IMR-90 (cell line): ENCODE measurements at places on chromosomes 6 and 20. TPM values are rescaled to one million over a fixed set of nuclear protein-coding genes. Genes with fewer than 3 reads are reported as not detected.

MTFR2 gene
- total RNA-seq: 0.72 and 1.9 TPM in 2 replicates

DNA sequence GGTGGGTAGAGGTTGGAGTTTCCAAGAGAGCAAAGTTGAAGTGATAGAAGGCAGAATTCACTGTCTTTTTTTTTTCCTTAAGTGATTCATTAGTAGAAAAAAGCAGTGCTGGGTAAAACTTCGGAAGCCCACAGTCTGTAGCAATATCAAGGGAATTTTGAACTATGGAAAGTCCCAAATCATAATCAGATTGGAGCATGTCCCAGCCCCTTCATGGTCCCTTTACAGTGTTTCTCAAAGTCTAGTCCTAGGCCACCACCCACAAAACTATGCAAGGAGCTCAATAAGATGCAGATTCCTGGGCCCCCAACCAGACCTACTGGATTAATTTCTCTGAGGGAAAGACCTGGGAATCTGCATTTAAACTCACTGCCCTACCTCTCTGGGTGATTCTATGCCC is 22.6 kb downstream of the NEDD9 start:
- peak; percentile 76 for DNase-seq
- peaks cover 24% of the 10 kb centered on the region for H3K4me1 ChIP-seq
- H3K4me3 ChIP-seq: no peak overlapping the region
- H3K27me3 ChIP-seq: no peaks in the 10 kb centered on the region
- H3K36me3 ChIP-seq: peaks cover 3% of the 10 kb centered on the region; the same call in 1 of the 2 replicates
- no peak overlapping the region for H3K27ac ChIP-seq

DNA sequence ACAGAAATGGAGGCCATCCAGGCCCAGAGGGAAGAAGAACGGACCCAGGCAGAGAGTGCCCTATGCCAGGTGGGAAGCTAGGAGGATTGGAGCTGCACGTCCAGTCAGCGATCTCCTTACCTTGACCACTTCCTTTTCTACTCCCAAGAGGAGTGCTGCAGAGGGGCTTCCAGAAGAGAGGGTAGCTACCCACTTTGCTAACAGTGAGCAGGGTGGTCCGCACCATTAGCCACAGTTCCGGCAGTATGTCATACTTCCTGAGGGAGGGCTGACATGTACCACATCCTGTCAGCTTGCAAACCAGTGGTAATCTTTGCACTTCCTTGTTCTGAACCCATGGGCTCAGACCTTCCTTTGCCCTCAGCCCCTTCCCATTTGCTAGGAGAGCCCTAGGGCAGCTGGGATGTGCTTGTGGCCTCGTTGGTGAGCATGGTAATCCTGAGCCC is 35.4 kb downstream of the CEP250 start:
- no peaks in the 10 kb centered on the region for H3K4me1 ChIP-seq
- H3K27ac ChIP-seq: no peak overlapping the region
- H3K36me3 ChIP-seq: peaks cover 52% of the 10 kb centered on the region
- no peak for DNase-seq
- no peak overlapping the region for H3K4me3 ChIP-seq

DNA sequence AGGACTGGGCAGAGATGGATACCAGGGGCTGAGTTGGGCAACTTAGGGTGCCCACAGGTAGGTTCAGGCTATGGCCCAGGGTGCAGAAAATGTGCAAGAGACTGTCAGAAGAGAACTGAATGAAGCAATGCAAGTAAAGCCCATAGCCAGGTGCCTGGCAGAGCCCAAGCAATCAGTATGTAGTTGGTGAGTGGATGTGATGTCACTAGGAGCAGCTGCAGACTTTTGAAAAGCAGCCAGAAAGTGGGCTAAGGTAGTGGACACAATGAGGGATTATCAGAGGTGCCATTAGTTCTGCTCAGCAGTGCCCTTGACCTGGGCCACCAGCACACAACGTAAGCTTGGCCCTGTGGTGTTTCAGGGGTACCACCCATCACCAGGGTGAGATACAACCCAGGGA is 135.3 kb downstream of the SOBP start:
- no peak for DNase-seq
- H3K27ac ChIP-seq: no peak overlapping the region
- no peaks in the 10 kb centered on the region for H3K27me3 ChIP-seq
- no peaks in the 10 kb centered on the region for H3K36me3 ChIP-seq
- H3K4me3 ChIP-seq: no peak overlapping the region

SYCP2L gene
- not detected in 2 replicates for total RNA-seq

GINS1 gene
- 6.6 and 12.2 TPM in 2 replicates for total RNA-seq

GRCh38 chr6:132604635-132605152 is 15.2 kb upstream of the TAAR5 start:
- H3K4me1 ChIP-seq: no peaks in the 10 kb centered on the region
- no peak overlapping the region for H3K27ac ChIP-seq
- H3K36me3 ChIP-seq: no peaks in the 10 kb centered on the region
- H3K27me3 ChIP-seq: peaks cover 19% of the 10 kb centered on the region

GCNT2 gene
- total RNA-seq: 0.83 and 0.90 TPM in 2 replicates

DNA sequence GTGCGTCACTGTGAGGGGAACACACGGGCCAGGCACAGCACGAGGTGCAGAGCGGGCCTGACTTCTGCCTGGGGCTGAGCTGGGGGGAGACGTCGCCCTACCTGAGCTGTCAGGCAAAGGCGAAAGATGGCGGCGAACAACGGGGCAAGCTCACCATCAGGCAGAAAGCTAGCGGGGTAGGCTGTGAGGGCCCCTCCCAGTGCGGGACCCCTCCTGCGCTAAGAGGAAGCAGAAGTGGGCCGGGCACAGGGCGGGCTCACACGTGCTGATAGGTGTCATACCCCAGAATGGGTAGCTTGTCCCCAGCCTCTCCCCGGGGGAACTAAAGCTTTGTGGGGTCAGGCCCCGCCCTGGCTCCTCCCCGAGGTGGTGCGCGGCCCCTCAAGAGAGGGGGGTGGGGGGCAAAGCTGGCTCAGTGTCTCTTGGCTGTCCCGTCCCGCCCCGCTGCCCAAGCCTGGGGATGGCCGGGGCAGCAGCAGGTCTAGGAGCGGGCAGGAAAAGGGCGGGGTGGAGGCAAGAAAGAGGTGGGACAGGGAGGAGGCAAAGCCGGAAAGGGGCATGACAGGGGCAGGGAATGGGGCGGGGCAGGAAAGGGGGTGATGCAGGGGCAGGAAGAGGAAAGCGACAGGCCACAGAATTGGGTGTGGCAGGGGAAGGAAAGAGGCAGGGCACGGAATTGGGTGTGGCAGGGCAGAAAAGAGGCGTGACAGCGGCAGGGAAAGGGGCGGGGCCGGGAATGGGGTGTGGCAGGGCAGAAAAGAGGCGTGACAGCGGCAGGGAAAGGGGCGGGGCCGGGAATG is 14.7 kb downstream of the UCKL1 start:
- H3K36me3 ChIP-seq: peaks cover 56% of the 10 kb centered on the region
- H3K4me3 ChIP-seq: no peak overlapping the region
- H3K27me3 ChIP-seq: no peaks in the 10 kb centered on the region
- DNase-seq: no peak

DNA sequence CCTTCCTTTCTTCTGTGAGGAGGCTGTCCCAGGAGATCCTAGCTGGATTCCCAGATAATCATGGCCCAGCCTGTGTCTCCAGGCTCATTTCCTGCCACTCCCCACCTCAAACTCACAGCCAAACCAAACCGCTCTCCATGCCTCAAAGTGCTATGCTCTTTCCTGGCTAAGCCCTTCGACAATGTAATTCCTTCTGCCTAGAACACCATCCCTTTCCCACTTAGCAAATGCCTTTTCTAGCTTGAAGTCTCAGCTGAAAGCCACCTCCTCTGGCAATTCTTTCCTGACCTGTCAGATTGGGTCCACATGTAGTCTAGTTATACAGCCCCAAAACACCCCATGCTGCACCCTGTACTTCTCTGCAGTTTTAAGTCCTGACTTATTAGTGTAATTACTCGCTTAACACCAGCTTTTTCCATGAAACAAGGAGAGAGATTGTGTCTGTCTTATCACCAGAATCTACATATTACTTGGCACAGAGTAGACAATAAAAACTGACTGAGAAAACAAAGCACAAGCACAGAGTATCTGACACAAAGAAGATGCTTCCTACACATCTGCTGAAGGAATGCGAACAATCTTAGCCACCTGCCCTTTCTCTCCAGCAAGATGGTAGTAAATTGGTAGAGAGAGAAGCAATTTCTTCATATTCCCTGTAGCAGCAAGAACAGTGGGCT is 5.4 kb downstream of the TRIM26 start:
- H3K27ac ChIP-seq: peak overlapping the region; percentile 22; the same call in 1 of the 2 replicates
- DNase-seq: no peak
- no peaks in the 10 kb centered on the region for H3K27me3 ChIP-seq
- peaks cover 12% of the 10 kb centered on the region for H3K4me1 ChIP-seq
- 0 out of 2 replicates have a peak, but pooled peaks cover 2% of the 10 kb centered on the region for H3K36me3 ChIP-seq

DNA sequence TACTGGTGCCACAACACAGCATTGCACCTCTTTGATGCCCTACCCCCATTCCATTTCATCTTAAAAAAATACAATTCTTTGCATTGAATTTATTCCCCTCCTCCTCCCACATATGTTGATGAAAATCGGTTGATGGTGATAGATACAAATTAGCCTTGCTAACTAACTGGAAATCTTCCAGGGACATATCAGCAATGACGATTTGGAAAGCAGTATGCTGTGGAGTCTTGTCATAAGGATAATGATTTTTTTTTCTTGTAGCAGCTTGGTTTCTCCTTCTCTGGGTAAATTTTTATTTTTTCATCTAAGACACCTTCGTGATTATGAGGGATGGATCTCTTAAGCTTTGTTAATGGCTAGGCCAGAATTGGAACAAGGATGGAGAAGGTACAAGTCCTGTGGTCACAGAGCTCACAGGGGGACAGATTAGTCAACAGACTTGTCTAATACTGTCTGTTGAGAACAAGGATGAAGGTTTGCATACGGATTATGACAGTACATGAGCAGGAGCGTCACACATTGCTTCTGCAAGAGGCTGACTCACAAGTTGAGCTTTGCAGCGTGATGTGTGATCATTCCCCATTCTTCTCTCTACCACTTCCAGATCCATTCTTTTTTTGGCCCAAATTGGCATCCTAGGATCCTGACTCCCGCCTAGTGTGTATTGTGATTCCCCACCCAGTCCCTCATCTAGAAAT is 233.1 kb upstream of the FERMT1 start:
- no peak for DNase-seq
- no peak overlapping the region for H3K27ac ChIP-seq
- H3K4me1 ChIP-seq: no peaks in the 10 kb centered on the region
- no peak overlapping the region for H3K4me3 ChIP-seq
- no peaks in the 10 kb centered on the region for H3K27me3 ChIP-seq

F13A1 gene
- not detected in 2 replicates for total RNA-seq

DNA sequence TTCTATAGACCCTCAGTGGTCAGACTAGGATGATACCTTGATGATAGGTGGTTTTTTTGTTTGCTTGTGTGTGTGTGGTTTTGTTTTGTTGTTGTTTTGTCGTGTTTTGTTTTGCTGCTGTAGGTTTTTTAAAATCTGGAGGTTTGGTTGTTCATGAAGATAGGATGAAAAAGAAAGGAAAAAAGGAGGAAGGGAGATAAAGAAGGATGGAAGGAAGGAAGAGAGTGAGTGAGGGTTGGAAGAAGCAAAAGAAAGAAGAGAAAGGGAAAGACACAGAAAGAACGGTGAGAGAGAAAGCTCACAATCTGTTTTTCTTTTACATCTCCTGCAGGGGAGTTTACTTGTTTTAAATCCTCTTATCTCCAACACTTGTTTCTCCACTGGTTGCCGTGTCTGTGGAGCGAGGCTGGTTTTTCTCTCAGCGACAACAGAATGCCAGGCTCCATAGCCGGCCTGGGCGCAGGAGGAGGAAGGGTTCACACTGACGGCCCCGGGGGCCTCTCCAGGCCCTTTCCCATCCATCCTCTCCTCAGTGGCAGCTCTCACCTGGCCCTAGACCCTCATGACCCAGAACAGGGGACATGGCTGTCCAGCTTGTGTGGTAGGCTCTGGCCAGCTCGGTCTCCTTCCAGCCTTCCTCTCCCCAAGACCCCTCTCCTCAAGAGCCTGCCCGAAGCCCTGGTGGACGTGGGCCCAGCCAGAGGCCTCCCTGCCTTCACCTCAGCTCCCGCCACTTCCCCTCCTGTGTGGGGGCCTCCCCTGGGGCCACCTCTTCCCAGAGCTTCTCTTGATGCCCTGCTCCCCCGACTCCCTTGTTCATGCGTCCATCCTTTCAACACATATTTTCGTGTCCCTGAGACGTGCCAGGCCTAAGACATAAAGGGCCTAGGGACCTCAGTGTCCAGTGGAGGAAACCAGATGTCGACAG is 168.4 kb downstream of the VEGFA start:
- peaks cover 10% of the 10 kb centered on the region for H3K4me1 ChIP-seq
- H3K27ac ChIP-seq: no peak overlapping the region
- no peaks in the 10 kb centered on the region for H3K36me3 ChIP-seq

- H3K27me3 ChIP-seq: no peaks in the 10 kb centered on the region
- H3K36me3 ChIP-seq: peaks cover 27% of the 10 kb centered on the region
- peaks cover 19% of the 10 kb centered on the region for H3K4me1 ChIP-seq
- H3K4me3 ChIP-seq: no peak overlapping the region
- DNase-seq: no peak
Observed at GRCh38 chr20:41181567-41181966, 44.2 kb downstream of the PLCG1 start.

BMP5 gene
- total RNA-seq: under 0.01 TPM in 2 replicates

- no peak for DNase-seq
- no peak overlapping the region for H3K27ac ChIP-seq
- no peaks in the 10 kb centered on the region for H3K4me1 ChIP-seq
- no peak overlapping the region for H3K4me3 ChIP-seq
- no peaks in the 10 kb centered on the region for H3K36me3 ChIP-seq
Observed at GRCh38 chr6:98747273-98747672, 87.1 kb upstream of the POU3F2 start.

DNA sequence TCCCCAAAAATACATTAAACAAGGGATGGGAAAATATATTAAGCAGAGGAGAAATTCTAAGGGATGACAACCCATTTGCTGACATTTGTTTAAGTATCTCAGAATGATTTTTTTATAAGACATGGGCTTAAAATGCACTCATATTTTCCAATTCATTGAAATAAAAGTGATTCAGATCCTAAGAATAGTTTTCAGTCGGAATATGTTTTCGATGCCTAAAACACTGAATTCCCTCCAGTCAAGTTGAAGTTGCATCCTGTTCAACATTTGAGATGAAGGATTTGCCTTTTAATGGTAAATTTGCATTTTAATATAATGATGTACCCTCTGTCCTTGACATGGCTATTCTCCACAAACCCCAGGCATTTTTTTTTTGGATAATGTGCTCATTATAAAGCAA is 79.3 kb downstream of the PTCHD4 start:
- no peak for DNase-seq
- no peak overlapping the region for H3K27ac ChIP-seq
- no peaks in the 10 kb centered on the region for H3K27me3 ChIP-seq
- no peak overlapping the region for H3K4me3 ChIP-seq
- no peaks in the 10 kb centered on the region for H3K36me3 ChIP-seq

GPSM3 gene
- 3.0 and 3.9 TPM in 2 replicates for total RNA-seq

- no peak for DNase-seq
- H3K36me3 ChIP-seq: no peaks in the 10 kb centered on the region
- no peaks in the 10 kb centered on the region for H3K27me3 ChIP-seq
- no peaks in the 10 kb centered on the region for H3K4me1 ChIP-seq
- H3K27ac ChIP-seq: no peak overlapping the region
- peak overlapping the region; percentile 27; the same call in 1 of the 2 replicates for H3K4me3 ChIP-seq
Observed at GRCh38 chr6:77474286-77474956, 11.1 kb upstream of the HTR1B start.

DNA sequence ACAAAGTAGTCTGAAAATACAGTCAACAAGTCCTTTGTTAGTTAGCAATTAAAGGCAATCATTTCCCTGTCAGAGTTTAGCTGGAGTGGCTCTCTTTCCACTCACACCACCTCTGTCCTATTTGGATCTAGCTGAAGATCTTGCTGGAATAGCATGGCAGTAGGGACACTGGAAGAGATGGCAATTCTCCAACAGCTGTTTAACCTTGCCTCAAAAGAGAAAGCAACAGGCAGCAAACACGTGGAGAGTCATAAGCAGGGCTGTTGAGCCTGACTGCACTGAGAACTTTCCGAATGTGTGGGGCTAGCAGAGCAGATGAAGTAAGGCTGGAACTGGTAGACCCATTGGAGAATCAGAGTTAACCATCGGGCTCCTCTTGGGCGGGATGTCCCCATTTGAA is 38.0 kb upstream of the PRSS35 start:
- peak; percentile 34 for DNase-seq
- no peak overlapping the region for H3K27ac ChIP-seq
- no peaks in the 10 kb centered on the region for H3K36me3 ChIP-seq
- no peak overlapping the region for H3K4me3 ChIP-seq
- no peaks in the 10 kb centered on the region for H3K4me1 ChIP-seq
